ENCODE measurements at places on chromosomes 12 and 14.

- no peak for DNase-seq
- H3K4me3 ChIP-seq, result no peak overlapping the region
- peaks cover 3% of the 10 kb centered on the region for H3K27me3 ChIP-seq
- H3K36me3 ChIP-seq, result no peaks in the 10 kb centered on the region
- no peak overlapping the region for H3K27ac ChIP-seq
- no peaks in the 10 kb centered on the region for H3K4me1 ChIP-seq
These were observed 68.6 kb downstream of the PPM1A start for GRCh38 chr14:60317609-60318008.

- H3K4me3 ChIP-seq, result no peak overlapping the region
- H3K4me1 ChIP-seq, result peaks cover 51% of the 10 kb centered on the region
- no peak for DNase-seq
- no peaks in the 10 kb centered on the region for H3K36me3 ChIP-seq
These were observed 13.9 kb upstream of the NUDT14 start for GRCh38 chr14:105195051-105195450.

DNA sequence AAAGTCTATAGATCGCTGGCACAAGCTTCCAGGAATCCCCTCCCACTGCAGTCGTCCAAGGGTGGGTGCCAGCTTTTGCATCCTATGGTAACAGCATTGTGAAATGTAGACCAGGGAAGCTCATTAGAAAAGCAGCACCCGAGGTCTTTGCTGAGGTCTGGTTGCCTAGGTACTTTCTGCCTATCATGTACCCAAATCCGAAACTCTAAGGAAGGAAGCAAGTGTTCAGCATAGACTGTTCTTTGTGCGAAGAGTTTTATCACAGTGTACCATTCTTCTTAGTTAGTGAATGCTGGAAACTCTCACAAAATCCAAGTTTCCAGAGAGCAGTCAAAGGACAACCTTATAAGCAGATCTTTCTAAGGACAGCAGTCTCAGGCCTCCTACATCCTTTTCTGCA is 1532.7 kb upstream of the TMEM132C start:
- H3K4me3 ChIP-seq, result no peak overlapping the region
- no peaks in the 10 kb centered on the region for H3K4me1 ChIP-seq

GRCh38 chr14:89432226-89432625 is 15.2 kb upstream of the FOXN3 start:
- no peaks in the 10 kb centered on the region for H3K36me3 ChIP-seq
- DNase-seq, result no peak
- no peak overlapping the region for H3K27ac ChIP-seq
- H3K4me1 ChIP-seq, result peaks cover 28% of the 10 kb centered on the region

DNA sequence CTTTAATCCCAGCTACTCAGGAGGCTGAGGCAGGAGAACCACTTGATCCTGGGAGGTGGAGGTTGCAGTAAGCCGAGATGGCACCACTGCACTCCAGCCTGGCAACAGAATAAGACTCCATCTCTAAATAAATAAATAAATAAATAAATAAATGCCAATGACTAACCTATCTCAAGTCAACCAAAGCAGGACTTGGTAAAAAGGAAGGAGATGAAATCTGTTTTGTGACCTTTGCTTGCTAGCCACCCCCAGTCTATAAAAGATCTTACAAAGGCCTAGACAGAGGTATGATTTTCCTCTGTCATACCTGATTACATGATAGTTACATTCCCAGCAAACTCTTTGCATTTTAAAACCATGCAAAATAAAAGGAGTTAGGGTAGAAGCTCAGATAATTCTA is 13.5 kb upstream of the METTL17 start:
- DNase-seq, result no peak
- H3K27me3 ChIP-seq, result peaks cover 4% of the 10 kb centered on the region
- peaks cover 6% of the 10 kb centered on the region for H3K4me1 ChIP-seq
- no peaks in the 10 kb centered on the region for H3K36me3 ChIP-seq
- no peak overlapping the region for H3K4me3 ChIP-seq

GRCh38 chr14:57291692-57292647 is 23.2 kb downstream of the AP5M1 start:
- peaks cover 28% of the 10 kb centered on the region for H3K36me3 ChIP-seq
- H3K4me3 ChIP-seq, result no peak overlapping the region

- DNase-seq, result peak; percentile 40
- peaks cover 6% of the 10 kb centered on the region for H3K27me3 ChIP-seq
- H3K4me3 ChIP-seq, result no peak overlapping the region
- H3K36me3 ChIP-seq, result no peaks in the 10 kb centered on the region
- no peak overlapping the region for H3K27ac ChIP-seq
These were observed 11.9 kb downstream of the TMEM52B start for GRCh38 chr12:10190558-10191388.

DNA sequence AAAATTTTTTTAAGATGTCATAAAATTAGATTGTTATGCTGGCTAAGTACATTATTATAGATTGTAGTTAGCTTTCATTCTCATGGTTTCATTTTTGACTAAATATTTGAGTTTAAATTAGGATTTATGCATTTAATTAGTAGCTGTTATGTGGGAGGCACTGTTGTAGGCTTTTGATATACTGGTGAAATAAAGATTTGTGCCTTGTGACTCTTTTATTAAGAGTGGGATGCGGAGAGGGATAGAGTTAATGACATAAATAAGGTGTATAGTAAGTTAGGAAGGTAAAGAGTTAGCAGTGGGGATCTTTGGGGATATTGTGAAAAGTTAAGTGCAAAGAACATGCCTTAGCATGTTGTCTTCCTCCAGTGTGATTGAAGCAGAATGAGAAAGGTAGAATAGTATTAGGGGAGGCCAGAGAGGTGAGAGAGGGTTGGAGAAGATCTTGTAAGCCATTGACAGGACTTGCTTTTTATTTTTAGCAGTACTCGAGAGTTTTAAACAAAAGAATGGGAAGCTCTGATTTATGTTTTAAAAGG is 8.8 kb downstream of the ARHGAP5 start:
- H3K4me1 ChIP-seq, result peaks cover 3% of the 10 kb centered on the region
- no peaks in the 10 kb centered on the region for H3K27me3 ChIP-seq
- H3K27ac ChIP-seq, result no peak overlapping the region
- no peak for DNase-seq
- peaks cover 8% of the 10 kb centered on the region for H3K36me3 ChIP-seq

DNA sequence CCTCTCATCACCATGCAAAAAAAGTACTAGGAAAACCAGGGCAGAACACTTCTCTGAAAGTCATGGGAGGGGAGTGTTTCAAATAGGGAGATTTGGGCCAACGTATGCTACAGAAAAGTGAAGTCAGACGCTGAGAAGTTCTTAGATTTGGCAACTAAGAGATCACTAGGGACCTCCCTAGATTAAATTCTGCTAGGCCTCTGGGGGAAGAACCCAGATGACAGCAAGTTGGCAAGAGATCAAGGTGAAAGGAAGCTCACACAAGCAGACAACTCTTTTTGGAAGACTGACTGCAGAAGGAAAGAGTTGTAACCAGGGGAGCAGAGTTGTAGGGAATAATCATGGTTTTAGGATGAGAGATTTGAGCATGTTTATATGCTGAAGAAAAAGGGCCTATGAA is 20.7 kb downstream of the IQSEC3 start:
- H3K27ac ChIP-seq, result no peak overlapping the region
- no peaks in the 10 kb centered on the region for H3K4me1 ChIP-seq
- no peaks in the 10 kb centered on the region for H3K27me3 ChIP-seq
- no peaks in the 10 kb centered on the region for H3K36me3 ChIP-seq
- no peak overlapping the region for H3K4me3 ChIP-seq

DNA sequence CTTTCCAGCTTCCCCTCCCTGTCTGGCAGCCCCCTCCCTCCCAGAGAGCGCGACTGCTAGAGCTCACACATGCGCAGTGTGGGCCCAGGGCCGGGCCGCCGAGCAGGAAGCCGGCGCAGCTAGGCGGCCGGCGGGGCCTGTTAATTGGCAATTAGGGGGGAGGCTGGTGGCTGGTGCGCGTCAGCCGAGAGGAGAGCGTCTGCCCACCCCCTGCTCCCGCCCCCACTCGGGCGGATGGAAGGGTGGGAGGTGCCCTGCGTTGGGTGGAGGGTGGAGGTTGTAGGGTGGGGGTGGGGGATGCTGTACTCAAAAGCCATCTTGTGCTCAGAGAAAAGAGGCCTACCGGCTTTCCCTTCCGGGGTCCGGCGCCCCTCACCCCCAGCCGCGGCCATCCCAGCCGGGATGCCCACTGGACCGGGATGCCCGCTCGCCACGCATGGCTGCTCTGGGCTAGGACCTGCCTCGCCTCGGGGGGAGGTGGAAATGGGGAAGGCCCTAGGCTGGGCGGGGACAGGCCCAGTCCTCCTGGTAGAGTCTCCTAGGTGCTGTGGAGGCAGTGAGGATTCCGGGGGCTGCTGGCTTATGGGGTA is 9.2 kb downstream of the HOXC8 start:
- H3K4me1 ChIP-seq, result peaks cover 41% of the 10 kb centered on the region
- H3K27me3 ChIP-seq, result peaks cover 88% of the 10 kb centered on the region
- peak; percentile 69 for DNase-seq
- no peak overlapping the region for H3K27ac ChIP-seq
- H3K4me3 ChIP-seq, result peak overlapping the region; percentile 50

Data from CD4-positive, alpha-beta T cell (primary cell).